ENCODE measurements at places on chromosomes 13 and 19.

- DNase-seq, result no peak
Measured at GRCh38 chr19:53945998-53946397, 16.7 kb upstream of the CACNG8 start.

DNA sequence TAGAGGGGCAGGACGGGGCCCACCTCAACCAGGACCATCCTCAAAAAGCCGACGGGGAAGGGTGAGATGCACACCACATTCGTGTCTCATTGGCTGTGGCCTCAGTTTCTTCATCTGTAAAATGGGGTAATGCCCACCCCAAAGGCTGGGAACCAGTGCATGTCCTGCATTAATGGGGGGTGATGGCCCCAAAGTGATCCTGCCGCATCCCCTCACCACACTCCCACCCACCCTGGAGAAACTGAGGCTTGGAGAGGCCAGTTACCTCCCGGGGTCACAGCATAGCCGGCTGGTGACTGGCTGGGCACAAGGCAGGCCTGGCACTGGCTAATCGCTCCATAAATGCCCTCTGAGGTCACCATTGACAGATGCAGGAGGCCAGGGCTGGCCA lies 640 bp upstream of the MIDN start:
- DNase-seq, result no peak

- no peak for DNase-seq
Measured at GRCh38 chr13:26186995-26187394, 35.1 kb downstream of the RNF6 start.

DNA sequence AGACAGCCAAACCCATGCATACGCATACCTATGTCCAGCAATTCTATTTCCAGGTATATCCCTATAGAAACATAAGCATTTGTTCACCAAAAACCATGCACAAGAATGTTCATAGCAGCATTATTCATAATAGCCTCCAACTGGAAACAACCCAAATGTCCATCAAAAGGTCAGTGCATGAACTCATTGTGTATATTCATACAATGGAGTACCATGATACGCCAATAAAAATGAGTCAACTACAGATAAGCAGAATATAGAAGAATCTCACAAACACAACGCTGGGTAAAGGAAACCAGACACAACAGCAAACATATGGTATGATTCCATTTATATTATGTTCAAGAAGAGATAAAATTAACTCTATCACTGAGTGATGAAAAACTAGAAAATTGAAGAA lies 23.8 kb downstream of the DEDD2 start:
- no peak for DNase-seq

DNA sequence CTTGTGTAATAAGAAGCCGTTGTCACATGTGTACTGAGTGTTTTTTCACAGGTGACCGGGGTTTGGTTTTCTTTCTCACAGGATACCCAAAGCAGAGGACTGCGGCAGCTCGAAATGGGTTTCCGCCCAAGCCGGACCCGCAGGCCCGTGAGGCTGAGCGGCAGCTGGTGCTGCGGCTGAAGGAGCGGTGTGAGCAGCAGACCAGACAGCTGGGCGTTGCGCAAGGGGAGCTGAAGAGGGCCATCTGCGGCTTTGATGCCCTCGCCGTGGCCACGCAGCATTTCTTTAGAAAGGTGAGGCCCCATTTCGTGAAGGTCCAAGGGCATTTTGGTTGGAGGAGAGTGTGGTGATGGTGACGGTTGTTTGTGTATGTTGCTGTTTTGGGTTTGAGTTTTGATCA lies 236.3 kb downstream of the SLC7A1 start:
- no peak for DNase-seq

DNA sequence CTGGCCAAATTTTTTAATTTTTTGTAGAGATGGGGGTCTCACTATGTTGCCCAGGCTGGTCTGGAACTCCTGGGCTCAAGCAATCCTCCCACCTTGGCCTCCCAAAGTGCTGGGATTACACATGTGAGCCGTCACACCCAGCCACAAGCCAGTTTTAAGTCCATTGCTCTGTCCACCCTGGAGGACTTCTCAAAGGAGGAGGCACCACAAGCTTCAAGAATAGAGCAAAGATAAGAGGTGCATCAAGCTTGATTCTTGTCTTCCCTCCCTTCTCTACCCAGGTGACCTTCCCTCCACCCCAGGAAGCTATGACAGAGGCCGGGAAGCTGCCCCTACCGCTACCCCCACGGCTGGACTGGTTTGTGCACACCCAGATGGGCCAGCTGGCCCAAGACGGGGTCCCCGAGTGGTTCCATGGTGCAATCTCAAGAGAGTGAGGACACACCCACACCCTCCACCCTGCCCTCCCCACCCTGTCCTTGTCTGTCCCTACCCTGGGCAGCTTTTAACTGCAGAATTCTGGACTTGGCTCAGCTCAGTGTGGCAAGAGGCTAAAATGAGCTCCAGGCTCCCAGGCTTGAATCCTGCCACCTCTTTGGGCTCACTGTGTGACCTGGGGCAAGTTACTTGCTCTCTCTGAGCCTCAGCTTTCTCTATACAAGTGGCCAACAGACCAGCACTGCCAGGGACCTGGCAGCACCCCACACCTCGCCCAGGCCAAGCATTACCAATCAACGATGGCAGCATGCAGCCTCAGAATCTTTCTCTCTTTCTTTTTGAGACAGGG lies 5.2 kb downstream of the HSH2D start:
- DNase-seq, result no peak

DNA sequence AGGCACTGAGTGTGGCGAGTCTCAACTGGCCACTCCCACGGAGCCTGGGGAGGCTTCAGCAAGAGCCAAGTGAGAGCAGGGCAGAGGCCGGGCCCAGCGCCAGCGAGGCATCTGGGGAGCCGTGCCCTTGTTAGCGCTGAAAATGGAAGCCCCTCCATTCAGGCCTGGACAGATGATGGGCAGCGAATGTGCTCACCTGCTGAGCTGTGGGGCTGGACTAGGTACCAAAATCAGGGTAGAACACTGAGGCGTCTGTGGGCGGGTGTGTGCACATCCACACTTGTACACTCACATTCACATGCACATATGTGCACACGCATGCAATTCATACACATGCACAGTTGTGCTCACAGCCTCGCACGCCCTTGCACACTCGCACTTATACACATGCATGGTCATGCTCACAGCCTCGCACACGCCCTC lies 20.7 kb downstream of the NAXD start:
- DNase-seq, result no peak

- DNase-seq, result no peak
Measured at GRCh38 chr19:18153556-18154134, 682 bp downstream of the PIK3R2 start.

DNA sequence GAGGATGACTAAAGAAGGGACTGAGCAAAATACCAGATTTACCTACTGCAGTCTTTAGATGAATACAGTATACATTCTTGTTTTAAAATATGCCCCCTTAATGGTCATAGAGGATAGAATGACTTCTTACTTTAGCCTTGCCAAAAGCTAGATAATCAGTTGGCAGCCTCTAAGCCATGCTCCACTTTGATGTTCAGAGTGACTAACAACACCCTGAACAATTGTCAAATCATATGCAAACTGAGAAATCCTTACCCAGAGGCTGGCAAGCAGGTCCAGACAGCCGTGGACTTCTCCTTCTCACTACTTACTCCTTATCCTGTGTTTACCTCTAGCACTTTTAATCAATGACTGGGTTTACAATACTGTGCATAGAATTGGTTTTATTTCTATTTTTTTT lies 23.6 kb upstream of the PHF11 start:
- DNase-seq, result no peak

DNA sequence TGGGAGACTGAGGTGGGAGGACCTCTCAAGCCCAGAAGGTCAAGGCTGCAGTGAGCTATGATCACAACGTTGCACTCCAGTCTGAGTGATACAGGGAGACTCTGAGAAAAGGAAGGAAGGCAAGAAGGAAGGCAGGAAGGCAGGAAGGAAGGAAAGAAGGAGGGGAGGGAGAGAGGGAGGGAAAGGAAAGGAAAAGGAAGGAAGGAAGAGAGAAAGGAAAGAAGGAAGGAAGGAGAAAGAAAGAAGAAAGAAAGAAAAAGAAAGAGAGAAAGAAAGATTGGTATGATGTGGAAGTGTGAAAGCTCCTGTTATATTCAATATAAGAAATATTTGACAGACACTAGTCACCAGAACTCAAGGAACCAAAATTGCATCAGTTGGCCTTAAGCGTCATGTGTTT lies 32.5 kb upstream of the CEBPG start:
- DNase-seq, result no peak

DNA sequence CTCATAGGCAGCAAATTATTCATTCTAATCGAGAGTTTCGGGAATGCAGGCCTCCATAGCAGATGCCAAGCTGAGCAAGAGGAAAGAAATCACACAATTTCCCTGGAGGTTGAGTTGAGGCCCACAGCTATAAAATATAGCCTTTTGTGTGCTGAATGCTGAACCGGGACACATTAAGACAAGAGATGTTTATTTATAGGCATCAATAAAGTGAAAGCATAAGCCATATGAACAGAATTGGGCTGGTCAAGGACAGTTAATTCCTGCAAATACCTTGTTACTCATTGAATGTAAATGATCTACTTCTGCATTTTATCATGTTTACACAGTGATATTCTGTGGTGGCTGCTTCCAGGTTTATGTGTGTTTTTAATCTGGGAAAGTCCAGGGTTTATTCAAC lies 461.7 kb downstream of the KLF12 start:
- DNase-seq, result no peak

DNA sequence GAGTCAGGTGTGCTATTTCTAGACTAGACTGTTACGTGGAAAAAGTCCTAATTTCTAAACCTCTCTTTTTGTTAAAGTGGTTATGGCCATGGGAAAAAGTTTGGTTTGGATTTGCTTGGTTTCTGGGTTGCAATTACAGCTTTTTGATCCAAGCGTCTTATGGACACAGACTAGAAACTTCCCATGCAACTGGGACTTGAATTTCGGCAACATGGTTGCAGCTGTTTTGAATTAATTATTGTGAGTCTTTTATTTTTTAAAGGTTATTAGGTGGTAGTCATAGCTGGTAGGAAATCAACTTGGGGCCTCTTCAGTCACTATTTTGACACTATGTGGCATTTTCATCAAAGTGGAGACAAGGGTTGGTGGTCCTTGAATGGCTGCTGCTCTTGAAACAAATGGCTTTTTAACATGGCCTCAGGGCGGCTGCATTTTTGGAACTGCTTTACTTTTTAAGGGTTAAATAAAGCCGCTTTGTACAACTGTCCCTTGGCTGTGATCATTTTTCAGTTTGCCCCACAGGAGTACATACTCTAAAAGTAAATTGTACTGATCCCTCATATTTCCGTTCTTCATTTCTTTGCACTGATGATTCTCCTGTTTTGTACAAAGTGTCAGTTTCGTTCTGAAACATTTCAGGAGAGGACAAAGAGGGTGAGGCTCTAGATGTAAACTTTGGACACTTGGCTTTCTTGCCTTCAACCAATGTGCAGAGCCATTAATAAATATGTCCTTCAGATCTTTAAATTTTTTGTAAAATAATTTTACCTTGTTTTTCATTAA lies 15.9 kb downstream of the HNRNPM start:
- DNase-seq, result no peak

GRCh38 chr19:33875071-33875470 lies 78.4 kb downstream of the KCTD15 start:
- DNase-seq, result no peak

GRCh38 chr13:76029706-76030105 lies 393.6 kb downstream of the LMO7 start:
- no peak for DNase-seq

- no peak for DNase-seq
Measured at GRCh38 chr13:110299283-110299840, 7.6 kb downstream of the COL4A1 start.

DNA sequence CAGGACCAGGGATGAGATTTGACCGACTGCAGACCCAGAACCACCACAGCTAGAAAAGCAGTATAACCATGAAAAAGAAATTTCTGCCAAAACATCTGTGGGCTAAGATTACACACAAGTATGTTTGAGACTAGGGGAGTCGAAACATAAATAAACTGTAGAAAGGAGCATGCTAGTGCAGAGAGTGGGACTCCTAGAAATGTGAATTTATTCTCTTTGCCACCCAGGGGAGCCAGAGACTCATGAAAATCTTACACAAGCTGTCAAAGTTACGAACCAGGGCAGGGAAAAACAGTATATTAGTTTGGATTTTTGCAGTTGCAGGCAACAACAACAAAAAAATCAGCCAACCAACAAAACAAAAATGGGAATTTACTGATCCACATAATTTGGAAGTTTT lies 12.3 kb upstream of the HSPH1 start:
- no peak for DNase-seq

DNA sequence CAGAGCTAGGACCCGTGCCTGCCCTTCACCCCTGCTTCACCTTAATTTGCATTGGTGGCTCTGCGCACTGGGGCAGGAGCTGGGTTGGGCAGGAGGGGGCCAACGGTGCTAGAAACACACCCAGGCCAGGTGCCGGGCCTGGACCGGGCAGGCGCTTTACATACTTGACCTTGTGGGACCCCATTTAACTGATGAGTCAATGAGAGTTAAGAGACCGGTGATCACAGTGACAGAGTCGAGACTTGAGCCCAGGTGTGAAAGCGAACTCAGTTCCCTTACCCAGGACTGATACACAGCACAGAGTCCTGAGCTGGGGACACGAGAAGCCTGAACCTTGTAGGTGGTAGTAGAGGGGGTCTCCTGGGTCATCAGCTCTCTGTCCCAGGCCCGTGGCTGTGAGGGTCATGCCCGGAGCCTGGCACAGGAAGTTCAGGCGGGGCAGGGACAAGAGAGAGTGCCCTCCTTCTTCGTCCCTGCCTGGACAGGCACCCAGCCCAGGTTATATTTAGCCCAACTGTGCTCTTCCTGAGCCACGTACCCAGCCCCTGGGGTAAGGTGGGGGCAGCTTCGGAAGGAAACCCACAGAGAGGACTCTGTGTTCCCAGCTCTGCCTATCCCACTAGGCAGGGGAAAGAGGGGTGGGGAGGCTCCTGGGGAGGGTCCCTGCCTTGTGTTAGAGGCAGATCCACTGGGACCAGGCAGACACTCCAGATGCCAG lies 1.9 kb downstream of the PRX start:
- DNase-seq, result no peak

GRCh38 chr13:94859811-94860210 lies 147.5 kb upstream of the SOX21 start:
- no peak for DNase-seq

GRCh38 chr19:2949939-2950285 lies 5.1 kb upstream of the ZNF77 start:
- DNase-seq, result no peak

- no peak for DNase-seq
Measured at GRCh38 chr13:24615911-24616472, 64.2 kb upstream of the ATP12A start.
